ENCODE measurements at places on chromosomes 16 and 17. TPM values are rescaled to one million over a fixed set of nuclear protein-coding genes. Genes with fewer than 3 reads are reported as not detected.

DNA sequence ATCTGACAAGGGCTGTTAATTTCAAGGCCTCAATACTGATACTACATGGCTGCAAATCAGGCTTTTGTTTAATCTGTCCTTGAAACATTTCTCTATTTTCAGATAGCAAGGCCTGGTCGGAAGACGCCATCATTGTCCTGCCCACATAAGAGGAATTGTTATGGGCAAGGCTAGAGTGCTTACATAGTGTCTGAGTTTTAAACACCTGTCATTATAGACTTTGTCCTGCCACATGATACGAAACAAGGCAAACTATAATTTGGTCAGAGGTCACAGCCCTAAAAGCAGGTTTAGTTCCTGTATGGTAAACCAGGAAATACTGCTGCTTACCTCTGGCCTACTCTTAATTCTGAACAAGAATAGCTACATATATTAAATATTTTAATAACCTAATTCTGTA, 104.4 kb downstream of the SSH2 start:
- DNase-seq, result no peak

ZNF205 gene
- 0.32 TPM for total RNA-seq

ITPRIPL2 gene
- 4.2 TPM for total RNA-seq

- peak; percentile 45 for DNase-seq
Measured at GRCh38 chr16:57728336-57729181, 7.0 kb upstream of the KATNB1 start.

DNA sequence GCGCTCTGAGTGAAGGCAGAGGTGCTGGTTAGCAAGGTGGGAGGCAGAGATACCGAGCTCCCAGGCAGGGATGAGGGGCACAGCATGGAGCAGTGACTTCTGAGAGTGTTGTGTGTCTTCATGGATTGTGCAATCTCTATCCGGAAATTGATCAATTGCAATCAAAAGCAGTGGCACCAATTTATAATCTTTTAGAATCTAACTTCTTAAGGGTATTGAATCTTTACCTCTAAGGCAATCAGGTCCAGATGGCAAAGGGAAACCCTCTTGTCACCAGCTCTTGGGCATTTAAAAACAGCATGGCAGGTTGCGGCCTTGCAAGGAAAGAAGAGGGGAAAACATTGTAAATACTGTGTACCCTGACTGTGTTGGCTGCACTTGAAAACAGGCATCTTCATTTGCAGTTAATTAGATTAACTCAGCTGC, 58.0 kb upstream of the MRTFB start:
- no peak for DNase-seq

DNA sequence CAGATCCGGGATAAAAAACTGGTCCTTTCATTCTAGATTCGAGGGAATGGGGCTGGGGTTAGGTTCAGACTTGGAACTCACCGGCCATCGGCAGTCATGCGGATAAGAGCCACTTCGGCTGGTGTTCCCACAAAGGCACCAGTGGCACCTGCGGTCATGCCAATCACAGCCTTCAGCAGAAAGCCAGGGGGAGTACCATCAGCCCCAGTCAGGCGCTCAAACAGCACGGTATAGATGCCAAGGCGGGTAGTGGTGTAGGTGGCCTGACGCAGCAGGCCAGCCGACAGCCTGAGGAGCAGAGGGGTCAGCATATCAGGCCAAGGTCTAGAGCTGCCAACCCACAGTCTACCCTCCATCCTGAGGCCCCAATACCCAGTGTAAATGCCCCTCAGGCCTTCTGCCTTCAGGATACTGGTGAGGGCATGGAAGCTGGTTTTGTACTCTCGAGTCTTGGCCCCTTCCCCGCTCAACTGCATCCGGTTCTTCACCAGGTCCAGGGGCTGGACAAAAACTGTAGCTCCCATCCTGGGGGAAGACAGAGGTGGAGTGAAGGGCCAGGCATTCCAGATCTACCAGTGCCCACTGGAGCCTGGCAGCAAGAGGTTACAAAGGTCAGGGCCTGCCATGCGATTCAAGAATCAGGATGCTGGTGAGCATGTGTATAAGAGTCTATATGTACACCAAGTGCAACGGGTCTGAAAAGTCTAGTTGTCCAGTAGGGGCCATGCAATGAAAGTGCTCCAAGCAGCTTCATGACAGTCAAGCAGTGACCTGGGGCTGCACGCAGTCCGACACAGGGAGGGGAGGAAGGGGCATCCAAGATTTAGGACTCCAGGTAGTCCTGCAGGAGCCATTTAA, 929 bp downstream of the SLC25A11 start:
- DNase-seq, result no peak

DNA sequence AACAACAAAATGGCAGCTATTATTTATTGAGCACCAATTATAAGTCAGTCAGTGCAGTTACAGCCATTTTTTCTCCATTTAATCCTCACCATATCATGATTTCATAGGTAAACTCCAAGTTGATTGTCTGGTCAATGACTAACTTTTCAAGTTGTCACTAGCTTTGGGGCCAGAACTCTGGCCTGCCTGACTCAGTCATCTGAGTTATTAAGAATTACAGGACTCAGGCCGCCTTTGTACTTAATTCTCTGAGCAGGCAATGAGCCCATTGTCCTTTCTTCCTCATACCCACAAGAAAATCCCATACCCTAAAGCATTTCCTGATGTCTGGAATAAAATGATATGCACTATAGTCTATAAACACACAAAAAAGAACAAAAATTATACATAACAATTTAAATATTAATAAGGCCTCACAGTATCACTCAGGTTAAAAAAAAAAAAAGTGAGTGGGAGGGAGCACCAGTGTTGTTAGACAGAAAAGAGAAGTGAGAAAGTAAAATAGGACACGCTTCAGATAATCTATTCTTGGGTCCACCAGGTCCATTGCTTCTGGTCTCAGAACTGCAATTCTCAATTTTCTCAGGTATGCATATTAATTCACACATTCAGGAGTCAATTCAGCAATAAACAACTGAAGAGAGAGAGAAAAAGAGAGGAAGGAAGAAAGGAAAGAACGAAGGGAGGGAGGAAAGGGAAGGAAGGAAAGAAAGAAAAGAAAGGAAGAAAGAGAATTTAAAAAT, 70.2 kb downstream of the SPAG9 start:
- no peak for DNase-seq

GRCh38 chr16:81637336-81638235, 141.5 kb upstream of the PLCG2 start:
- DNase-seq, result no peak

DNA sequence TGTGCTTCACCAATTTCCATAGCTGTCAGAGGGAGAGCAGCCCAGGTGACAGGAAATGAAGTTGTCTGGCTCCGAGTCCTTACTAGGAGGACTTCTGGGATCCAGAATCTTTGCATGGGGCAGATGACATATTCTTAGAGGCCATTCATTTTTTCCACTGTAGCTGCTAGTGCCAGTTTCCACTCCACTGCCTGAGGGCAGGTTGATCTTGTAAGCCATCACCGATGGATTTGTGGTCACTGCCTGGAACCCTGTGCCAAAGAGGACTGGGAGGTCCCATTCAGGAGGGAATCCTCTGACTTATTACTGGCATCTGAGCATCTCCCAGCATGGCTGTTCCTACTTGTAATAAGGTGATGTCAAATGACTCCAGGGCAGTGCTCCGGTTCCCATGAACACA, 144.1 kb upstream of the KCNJ18 start:
- peak; percentile 21 for DNase-seq

- DNase-seq, result no peak
Measured at GRCh38 chr16:63458846-63459245, 1422.6 kb upstream of the CDH8 start.

- DNase-seq, result no peak
Measured at GRCh38 chr17:74950207-74950606, 14.5 kb downstream of the OTOP3 start.

DNA sequence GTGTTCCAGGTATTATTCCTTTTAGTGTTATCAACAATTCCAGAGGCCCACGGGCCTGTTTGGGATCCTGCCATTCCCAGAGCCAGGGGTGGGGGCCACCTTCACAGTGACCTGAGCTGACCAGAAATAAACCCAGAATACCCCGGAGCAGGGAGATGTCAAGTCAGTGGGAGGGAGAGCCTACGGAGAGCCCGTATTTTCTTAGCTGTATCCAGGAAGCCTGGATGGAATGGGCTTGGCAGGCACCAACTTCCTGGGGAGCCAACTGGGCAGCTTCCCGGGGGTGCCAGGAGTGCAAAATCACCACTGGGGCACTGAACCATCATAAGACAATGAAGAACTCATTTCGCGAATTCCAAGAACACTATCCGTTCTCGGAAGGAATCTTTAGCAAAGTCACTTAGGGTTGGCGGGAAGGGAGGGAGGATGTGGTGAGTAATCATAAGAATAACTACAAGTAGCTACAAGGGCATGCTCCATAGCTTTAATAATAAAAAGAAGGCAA, 13.2 kb upstream of the MRTFB start:
- DNase-seq, result no peak

GRCh38 chr17:17354560-17355349, 51.6 kb downstream of the NT5M start:
- peak; percentile 87 for DNase-seq

ABCA3 gene
- 7.2 TPM for total RNA-seq

C16orf96 gene
- total RNA-seq, result 0.18 TPM

WFIKKN1 gene
- total RNA-seq, result 1.1 TPM

- peak; percentile 56 for DNase-seq
Measured at GRCh38 chr17:57599271-57600045, 145.6 kb downstream of the CCDC182 start.

- DNase-seq, result no peak
Measured at GRCh38 chr16:28544998-28545397, 6.2 kb upstream of the NUPR1 start.

CCDC78 gene
- 1.8 TPM for total RNA-seq

DNA sequence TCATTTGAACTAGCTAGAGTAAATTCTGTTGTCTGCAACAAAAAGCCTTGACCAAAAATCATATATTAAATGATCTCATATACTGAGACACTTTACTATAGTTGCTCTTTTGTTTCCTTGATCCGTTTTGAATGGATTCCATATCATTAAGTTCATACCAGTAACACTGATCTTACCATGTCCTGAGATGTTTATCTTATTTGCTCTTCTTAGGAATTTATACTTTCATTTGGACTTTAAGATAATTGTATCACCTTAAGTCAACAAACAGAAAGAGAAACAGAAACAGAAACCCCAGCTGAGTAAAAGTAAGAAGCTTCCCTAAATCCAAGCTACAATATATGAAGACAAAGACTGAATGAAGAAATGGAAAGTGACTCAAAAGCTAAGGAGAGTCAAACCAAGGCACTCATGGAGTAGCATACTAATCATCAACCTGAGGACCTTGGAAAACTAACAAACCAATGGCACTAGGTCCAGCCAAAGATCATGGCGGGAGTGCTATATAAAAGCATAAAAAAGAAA, 106.5 kb upstream of the COX10 start:
- DNase-seq, result no peak

- no peak for DNase-seq
Measured at GRCh38 chr17:40936437-40936971, 942 bp downstream of the KRT23 start.

Data from activated CD4-positive, alpha-beta T cell treated with anti-CD3 and anti-CD28 coated beads for 36 hours (primary cell).